Esophagus squamous epithelium (tissue), 5 donors: ENCODE measurements at places on chromosomes 3 and 15.

DNA sequence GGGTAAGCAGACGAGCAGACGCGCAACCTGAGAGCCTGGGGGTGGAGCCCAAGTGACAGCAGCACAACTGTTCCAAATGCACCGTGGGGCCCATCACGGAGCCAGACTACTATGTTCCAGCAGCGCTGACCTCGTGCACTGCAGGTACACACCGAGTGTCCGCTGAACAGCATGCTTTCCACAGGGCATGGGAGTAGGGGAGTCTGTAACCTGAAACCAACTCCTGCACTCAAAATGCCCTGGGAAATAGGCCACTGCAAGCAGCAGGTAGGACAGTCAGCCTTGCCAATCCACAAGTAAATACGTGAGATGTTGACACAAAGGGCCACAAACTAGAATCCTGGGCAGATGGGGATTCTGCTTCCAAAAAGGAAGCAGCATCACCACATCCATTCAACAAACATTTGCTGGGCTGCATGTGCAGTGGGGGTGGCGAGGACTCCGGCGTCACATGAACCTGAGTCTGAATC is 73.9 kb downstream of the TBC1D2B start:
- no peak for DNase-seq

GRCh38 chr3:152486364-152486763 is 217.6 kb downstream of the MBNL1 start:
- no peak for DNase-seq

GRCh38 chr3:169104972-169105371 is 558.5 kb downstream of the MECOM start:
- DNase-seq: no peak

DNA sequence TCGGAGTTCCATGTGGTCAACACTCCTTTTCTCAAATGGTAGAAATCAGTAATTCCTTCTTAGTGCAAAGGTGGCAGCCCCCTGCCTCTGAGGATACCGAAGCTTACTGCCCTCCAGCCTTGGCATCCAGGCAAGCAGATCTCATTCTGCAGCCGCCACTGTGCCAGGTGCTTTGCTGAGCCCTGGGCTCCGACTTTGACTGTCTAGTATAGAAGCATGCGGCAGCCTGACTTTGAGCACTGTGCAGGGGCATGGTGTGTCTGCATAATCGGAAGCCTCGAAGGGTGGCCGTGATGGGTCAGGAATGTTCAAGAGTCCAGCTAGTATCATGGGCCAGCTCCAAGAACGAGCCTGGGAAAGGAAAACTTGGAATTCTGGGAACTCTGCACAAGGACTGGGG is 39.7 kb downstream of the ABTB1 start:
- DNase-seq: no peak

DNA sequence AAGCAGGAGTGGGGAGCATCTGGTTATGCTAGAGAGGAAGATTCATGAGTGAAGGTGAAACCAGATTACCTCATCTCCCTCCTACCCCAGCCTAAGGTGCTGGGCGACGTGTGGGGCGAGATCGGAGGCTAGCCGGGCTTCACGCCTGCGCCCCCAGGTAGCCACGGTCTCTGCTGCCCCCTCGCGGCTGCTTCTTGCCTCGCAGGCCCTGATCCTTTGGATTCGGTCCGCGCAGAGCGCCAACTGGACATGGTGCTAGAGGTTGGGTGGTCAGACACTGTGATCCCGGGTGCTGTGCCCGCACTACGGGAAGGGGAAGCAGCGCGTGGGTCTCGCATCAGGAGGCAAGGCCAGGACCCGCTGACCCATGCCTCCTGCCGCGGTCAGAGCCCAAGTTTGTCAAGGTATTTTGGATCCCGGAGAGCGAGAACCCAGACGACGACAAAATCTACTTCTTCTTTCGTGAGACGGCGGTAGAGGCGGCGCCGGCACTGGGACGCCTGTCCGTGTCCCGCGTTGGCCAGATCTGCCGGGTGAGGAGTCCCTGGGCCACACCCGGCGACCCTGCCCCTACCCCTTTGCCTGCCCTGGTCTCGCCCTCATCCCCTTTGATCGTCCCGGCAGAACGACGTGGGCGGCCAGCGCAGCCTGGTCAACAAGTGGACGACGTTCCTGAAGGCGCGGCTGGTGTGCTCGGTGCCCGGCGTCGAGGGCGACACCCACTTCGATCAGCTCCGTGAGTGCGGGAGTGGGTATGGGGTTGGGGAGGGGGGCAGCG is 4.2 kb downstream of the SEMA3B start:
- no peak for DNase-seq

- no peak for DNase-seq
These were observed 2.2 kb downstream of the IGF1R start for GRCh38 chr15:98650417-98651035.
